ENCODE measurements at places on chromosomes 16 and 17.

- peak; percentile 35 for DNase-seq
Measured at GRCh38 chr17:45852535-45853297, 8.0 kb downstream of the SPPL2C start.

- DNase-seq: no peak
Measured at GRCh38 chr17:61394630-61395408, 4.8 kb upstream of the TBX2 start.

DNA sequence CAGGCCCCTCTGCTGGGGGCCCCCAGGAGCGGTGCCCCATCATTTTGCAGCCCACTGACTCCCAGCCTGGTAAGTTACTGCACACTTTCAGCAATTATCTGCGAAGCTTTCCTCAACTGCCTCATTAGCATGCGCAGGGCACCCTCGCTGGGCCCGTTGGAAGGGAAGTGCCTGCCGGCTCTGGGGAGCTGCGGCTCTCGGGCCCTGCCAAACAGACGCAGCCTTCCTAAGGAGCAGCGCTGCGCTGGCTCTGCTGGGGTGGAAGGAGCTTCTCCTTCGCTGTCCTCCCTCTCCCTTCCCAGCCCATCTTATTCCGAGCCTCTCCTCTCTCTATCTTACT lies 71.0 kb downstream of the RBBP6 start:
- DNase-seq: no peak

DNA sequence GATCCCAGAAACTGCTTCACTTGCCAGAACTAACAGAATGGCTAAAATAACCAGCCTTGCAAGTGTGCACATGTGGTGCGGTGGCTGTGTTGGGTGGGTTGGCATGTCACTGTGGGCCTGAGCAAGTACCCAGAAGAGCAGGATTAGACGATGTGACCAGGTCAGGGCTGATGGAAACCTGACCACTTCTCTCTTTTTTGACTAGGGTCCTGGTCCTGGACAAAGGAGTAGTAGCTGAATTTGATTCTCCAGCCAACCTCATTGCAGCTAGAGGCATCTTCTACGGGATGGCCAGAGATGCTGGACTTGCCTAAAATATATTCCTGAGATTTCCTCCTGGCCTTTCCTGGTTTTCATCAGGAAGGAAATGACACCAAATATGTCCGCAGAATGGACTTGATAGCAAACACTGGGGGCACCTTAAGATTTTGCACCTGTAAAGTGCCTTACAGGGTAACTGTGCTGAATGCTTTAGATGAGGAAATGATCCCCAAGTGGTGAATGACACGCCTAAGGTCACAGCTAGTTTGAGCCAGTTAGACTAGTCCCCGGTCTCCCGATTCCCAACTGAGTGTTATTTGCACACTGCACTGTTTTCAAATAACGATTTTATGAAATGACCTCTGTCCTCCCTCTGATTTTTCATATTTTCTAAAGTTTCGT lies 16.7 kb downstream of the ANKRD40 start:
- DNase-seq: no peak

- no peak for DNase-seq
Measured at GRCh38 chr16:12674071-12674470, 129.6 kb downstream of the CPPED1 start.

DNA sequence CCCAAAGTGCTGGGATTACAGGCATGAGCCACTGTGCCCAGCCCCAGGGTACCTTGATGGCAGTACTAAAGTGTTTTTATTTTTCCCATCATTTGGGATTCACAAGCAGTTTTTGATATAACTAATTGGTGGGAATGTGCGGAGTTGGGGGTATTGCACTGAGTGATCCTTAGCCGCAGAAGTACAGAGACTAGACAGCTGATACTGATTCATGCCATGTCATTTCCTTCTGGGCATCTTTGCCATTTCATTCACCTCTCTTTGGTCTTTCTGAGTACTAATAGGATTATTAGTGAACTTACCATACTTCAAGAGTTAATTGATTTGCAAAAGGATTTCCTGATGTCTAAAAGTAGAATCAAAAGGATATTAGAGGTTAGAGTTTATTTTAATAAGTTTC lies 9.7 kb downstream of the NMT1 start:
- DNase-seq: no peak

DNA sequence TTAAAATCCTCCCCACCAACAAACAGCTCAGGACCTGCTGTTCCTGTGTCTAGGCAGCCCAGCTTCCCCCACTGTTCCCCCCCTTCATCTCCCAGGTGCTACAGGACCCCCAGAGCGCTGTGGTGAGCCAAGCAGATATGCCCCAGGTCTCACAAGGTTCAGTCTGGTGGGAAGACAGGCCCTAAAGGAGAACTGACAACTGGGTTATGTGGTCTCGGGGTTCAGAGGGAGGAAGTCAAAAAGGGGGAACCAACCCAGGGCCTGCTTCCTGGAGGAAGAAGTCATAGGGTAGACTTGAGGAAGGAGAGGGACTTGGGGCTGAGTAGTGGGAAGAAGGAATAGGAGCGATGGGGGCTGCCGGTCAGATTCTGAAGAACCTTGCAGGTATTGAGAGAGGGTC lies 2.6 kb downstream of the RIPOR1 start:
- no peak for DNase-seq

GRCh38 chr17:8155231-8155995 lies 3.2 kb upstream of the PER1 start:
- DNase-seq: no peak

DNA sequence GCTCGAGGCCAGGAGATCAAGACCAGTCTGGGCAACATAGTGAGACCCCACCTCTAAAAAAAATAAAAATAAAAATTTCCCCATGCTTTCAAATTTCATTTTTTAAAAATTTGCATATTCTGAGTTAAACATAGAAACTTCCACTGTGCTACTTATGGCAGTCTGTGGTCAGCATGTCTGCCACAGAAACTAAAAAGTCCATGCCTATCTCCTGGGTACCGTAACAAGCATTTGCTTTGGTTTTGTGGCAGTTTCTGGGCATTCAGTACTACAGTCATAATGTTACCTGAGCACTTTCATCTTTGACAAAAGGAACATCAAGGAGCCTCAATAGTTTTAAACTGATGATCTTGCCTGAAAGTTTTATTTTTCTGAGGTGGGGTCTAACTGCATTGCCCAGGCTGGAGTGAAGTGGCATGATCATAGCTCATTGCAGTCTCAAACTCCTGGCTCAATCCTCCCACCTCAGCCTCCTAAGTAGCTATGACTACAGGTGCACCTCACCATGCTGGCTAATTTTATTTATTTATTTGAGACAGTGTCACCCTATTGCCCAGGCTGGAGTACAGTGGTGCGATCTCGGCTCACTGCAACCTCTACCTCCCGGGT lies 13.2 kb upstream of the ITGA2B start:
- no peak for DNase-seq

- DNase-seq: no peak
Measured at GRCh38 chr16:50216231-50216630, 50.1 kb upstream of the ADCY7 start.

DNA sequence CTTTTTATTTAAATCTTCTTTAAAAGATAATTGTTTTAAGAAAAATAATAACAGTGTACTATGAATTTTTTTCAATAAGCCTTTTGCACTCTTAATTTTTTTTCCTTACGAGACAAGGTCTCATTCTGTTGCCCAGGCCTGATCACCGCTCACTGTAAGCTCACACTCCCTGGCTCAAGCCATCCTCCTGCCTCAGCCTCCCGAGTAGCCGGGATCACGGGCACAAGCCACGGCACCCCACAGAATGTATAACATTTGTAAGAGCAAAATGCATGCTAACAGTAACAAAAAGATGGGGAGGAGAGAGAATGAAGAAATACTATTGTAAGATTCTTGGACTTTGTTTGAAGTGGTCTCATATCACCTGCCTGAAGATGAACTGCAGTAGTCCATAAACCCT lies 126.9 kb upstream of the CHMP6 start:
- no peak for DNase-seq

DNA sequence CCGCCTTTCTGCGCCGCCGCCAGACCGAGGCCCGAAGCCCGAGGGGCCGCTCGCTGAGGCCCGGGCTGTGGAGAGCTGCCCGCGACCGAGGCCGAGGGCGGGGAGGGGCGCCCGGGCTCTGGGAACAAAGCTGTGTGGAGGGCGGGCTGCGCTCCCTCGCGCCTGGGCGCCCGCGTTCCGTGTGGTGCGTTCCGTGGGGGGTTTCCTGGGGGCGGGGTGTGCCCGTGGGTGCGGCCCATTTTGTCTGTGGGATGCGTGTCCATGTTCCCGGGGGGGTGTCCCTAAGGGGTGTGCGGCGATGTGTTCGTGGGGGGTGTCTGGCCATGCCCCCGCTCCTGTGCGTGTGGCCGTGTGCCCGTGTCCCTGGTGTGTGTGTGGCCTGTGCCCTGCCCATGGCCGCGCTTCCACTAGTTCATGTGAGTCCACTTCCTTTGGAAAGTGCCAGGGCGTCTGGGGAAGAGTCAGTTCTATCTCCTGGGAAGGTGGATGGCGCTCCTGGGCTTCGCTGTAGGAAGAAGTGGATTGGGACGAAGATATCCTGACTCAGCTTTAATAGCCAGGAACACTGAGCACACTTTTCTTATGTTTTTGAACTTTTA lies 520 bp downstream of the JPT2 start:
- peak; percentile 38 for DNase-seq

- DNase-seq: no peak
Measured at GRCh38 chr16:869823-870641, 69.5 kb upstream of the GNG13 start.

GRCh38 chr17:76497979-76498875 lies 3.0 kb downstream of the RHBDF2 start:
- no peak for DNase-seq

GRCh38 chr17:2084766-2085647 lies 30.1 kb downstream of the HIC1 start:
- DNase-seq: no peak

DNA sequence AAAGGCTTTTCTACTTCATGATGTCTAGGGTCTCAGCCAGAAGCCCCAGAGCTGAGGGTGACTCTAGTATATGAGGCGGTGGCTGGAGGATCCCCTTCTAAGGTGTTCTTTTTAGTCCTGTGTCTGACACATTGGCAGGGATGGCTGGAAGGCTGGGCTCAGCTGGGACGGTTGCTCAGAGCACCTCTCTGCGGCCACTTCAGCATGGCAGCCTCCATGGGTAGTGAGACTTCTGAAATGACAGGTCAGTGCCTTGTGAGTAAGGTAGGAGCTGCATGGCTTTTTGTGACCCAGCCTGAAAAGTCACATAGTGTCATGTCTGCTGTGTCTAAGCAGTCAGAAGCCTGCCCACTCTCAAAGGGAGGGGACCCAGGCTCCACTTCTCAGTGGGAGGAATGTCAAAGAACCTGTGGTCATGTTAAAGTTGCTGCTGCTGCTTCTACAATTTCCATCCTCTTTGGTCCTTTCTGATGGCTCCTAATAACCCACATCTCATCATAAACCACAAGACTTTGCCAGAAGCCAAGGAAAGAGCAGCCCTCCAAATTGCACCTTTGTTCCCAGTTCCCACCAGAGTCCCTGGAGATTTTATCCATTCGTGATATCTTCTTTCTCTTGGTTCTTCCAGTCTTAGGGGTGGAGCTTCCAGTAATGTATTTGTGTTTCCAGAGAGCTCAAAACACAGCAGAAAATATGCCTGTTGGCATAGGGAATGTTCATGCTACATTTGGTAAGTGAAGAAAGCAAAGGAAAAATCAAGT lies 15.4 kb upstream of the KCNG4 start:
- no peak for DNase-seq

GRCh38 chr17:81380131-81380530 lies 15.1 kb upstream of the BAHCC1 start:
- DNase-seq: no peak

DNA sequence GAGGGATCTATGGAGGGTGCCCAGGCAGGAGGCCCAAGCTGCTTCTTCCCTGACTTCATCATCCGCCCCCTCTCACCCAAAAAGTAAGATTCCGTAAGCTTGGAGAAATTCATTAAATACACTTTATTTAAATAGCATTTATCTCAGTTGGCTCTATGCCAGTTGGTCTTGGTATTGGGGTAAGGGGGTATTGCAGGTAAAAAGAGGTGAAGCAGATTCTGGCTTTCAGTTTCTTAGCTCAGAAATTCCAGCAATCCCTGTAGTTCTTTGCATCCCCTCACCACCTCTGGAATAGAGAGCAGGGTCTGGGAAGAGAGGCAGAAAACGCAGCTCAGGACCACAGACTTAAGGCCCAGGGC lies 750 bp upstream of the ALDOC start:
- no peak for DNase-seq

DNA sequence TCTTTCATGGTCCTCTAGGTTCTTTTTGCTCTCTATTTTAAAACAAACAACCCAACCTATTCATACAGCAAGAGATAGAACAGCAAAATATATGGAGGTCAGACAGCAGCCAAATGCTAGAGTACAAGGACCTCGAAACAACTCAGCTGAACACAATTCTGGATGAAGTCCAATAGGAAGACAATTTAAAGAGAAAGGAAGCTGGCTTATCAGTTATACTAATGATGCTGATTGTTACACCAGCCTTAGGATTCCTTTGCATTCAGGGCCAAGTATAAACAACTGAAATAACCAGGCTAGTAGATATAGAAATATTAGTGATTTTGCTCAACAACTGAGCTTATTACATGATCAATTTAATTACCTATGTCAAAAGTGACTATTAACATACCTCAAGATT lies 2.5 kb downstream of the SSH2 start:
- no peak for DNase-seq

DNA sequence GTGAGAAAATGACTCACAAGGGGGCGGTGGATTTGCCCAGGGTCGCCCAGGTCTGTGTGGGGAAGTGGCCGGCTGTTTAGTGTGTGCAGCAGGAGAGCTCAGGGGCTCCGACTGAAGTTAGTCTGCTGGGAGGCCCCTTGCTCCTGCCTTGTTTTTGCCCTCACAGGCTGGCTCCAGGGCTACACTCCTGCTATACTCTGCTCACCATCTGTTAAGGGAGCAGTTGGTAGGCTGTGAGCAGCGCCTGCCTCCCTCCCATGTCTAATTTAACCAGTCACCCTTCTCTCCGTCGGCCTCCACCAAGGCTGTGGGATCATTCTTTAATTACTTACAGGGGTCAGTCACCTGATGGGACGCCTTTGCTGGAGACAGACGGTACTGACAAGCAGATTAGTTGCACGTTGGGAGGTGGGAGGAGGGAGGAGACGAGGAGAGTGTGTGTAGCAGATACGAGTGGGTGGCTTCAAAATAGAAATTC lies 35.5 kb downstream of the KSR1 start:
- no peak for DNase-seq

- no peak for DNase-seq
Measured at GRCh38 chr17:74842599-74843351, 16.9 kb downstream of the GRIN2C start.

GRCh38 chr16:61390965-61391637 lies 645.1 kb downstream of the CDH8 start:
- no peak for DNase-seq

- no peak for DNase-seq
Measured at GRCh38 chr17:81222620-81222905, 202 bp downstream of the CEP131 start.

- DNase-seq: no peak
Measured at GRCh38 chr17:18259621-18260331, 686 bp upstream of the MIEF2 start.
